ENCODE measurements at places on chromosomes 7 and 10.

DNA sequence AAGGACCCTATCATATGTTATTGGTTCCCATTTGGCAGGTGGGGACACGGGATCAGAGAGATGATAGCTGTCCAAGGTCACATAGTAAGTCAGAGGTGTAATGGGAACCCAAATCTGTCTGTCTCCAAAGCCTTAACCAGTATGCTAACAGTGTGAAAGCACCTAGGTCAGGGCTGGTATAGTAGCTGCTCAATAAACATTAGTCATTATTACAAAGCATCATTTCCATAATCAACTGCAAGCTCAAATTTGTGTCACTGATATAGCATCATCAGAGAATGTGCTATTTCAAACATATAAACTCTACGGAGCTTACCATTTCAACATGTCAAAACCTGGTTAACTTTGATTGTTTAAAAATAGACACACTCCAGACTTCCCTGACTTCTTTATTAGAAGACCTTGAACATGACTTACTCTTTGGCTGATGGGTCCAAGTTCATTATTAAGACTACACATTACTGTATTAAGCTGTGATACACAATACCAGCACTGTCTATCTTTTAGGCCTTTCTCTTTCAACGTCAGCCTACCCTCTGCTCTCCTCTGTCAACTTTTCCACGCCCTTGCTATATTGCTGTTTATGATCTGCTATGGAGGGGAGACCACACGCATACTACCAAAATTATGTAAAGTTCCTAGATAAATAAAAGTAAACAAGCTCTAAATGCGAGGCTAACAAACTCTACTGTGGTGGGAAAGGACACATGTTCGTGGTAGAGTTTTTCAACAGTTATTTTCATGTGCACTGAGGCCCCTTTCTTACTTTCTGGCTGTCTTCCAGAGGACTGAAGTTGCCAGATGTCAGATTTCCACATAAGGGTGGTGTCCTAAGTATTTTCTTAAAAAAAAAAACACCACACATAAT, 33.6 kb downstream of the DNMBP start:
- DNase-seq: no peak

- no peak for DNase-seq
Measured at GRCh38 chr7:4241304-4241612, 440.8 kb upstream of the FOXK1 start.

GRCh38 chr10:87068281-87068680, 26.4 kb downstream of the GLUD1 start:
- no peak for DNase-seq

- no peak for DNase-seq
Measured at GRCh38 chr7:157044147-157044687, 33.8 kb upstream of the MNX1 start.

- no peak for DNase-seq
Measured at GRCh38 chr7:102439963-102440795, 6.8 kb downstream of the ORAI2 start.

- no peak for DNase-seq
Measured at GRCh38 chr7:154532771-154533170, 470.2 kb downstream of the PAXIP1 start.

GRCh38 chr7:1741751-1742554, 71.9 kb downstream of the ELFN1 start:
- DNase-seq: no peak

DNA sequence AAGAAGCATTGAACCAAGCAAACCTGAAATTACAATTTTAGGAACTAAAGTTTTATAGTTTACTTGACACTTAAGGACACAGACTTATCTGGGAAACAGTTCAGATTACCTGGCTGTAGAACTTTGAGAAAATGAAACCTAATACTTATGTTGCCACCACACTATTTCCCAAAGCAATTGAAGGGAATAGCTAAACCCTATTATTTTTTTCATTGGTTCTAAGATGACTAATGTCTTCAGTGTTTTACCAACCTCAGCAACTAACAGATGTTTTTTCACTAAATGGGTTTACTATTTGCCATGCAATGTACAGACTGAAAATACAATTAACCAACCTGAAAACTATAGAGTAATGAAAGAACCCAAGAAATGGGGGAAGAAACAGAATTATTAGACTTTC, 689.6 kb downstream of the SORCS1 start:
- DNase-seq: no peak

DNA sequence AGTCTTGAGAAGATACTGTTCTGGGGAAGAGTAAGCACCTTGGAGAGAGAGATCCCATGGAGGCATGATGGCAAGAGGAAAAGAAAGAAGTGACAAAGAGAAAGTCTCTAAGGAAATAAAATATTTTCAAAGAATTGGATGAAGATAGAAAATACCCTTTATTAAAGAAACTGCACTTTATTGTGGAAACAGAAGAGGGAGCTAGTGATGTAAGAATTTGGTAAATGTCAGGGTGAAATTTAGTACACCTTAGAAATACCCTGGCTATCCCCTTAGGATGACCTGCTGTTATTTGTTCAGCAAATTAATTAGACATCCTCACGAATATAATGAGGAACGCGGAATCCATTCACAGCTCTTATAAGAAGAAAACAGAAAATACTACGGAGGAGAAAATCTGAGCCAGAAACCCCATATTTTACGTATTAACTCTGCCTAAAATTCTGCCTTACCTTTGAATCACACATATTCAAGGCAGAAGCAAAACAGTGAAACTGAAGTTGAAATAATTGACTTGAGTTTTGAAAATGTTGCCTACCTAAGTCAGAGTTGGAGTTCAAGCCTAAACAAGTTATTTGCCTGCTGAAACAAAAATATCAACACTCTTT, 90.7 kb downstream of the TFPI2 start:
- no peak for DNase-seq

DNA sequence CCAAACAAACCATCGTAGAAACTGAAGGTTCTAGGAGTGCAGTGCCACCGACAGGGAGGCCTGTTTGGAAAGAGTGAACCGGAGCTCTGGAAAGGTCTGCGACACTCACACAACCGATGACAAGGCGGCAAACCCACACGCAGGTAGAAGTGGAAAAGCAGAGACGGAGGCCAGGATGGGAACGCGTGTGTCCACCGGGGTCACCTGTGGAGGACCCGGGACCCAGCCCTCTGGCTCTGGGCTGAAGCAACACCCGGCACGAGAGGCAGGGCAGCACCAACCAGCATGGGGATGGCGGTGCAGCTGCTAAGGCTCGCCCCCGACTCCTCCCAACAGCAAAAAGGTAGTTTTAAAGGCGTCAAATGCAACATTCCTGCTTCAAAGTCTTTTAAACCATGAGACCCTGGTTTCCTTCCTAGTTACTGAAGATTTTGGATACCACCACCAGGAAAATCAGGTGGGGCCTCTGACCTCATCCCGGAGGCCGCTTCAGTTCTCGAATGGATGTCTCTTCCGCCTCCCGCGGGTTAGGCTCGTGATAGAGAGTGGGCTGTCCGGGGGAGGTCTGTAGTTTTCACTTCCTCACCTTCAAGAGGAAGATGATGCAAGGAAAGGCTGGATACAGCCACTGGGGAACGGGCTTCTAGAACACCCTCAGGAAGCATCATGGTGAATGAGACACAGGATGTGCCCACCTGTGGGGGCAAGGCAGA, 115.5 kb downstream of the SMURF1 start:
- DNase-seq: no peak

DNA sequence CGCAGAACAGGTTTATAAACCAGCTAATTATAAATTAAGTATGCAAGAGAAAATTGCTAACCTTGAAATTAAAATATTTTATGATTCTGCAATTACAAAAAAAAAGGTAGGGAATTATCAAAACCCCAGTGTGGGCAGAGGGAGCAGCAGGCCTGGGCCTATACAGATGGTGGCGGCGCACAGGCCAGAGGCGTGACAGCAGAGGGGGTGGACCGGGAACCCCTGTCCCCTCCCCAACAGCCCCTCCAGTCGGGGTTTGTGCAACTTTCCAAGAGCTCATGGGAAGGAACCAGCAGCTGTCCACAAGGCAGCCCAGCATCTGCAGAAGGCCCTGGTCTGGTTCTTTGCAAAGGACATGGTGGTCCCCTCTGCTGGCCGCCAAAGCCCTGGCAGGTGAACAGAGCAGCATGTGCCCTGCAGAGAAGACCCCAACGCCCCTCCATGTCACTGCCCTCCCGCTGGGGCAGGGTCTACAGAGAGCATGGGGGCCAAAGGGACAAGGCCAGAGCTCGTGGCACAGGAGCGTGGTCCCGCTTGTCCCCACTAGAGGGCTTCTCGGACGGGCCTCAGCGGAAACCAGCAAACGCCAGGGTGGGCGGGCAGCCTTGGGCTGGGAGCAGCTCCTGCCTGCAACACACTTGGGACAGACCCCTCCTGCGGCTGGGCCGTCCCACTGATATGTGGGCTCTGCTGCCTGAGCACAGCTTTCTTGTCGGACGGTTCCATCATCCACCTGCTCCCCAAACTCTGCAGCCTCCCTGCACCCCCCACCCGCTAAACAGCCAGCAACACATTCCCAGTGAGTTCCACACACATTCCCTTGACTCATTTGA, 75.1 kb downstream of the EBF3 start:
- peak; percentile 45 for DNase-seq

GRCh38 chr7:141359740-141360415, 191.3 kb upstream of the AGK start:
- DNase-seq: no peak

DNA sequence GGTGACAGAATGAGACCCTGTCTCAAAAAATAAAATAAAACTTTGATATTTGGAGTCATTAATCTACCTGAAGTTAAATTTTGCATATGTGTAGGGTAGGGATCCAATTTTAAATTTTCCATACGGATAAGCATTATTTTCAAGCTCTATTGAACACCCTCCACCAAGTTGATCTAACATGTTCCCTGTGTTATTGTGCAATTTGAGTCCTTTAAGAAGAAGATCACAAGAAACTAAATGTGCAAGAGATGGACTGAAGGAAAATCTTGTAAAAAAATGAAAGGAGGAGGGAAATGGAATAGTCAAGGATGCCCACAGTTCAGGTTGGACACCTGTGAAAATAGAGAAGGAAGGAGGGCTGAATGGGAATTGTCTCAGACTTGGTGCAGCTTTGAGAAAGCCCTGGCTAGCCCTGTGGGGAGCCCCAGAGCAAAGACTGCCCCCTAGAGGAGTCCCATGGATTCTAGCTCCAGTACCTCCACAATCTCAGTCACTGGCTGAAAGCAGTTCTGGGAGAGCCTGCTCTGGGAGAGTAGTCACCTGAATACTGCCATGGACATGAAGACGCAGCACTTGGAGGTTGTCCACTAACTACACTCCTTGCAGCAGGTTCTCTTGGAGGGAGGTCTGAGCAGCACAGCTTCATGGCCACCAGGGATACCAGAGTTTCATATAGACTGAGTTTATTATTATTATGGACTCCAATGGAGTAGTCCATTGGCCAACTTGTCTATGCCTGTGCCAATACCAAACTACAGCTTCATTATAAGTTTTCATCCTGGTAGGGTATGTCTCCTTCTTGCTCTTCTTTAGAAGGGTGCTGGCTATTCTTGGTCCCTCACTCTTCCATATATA, 5.7 kb upstream of the TIAL1 start:
- DNase-seq: no peak

DNA sequence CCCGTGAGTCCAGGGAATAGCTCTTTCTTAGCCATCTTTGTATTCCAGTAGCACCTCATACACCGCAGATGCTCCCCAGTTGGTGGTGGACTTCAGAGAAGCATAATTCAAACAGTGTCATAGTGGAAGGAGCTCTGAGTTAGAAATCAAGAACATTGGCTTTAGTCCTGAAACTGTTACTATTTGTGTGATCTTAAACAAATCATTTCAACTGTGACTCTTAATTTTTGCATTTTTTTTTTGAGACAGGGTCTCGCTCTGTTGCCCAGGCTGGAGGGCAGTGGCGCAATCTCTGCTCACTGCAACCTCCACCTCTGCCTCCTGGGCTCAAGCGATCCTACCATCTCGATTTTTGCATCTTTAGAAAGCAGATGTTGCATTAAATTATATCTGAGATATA, 1.8 kb downstream of the BPGM start:
- DNase-seq: no peak

- DNase-seq: no peak
Measured at GRCh38 chr7:75814407-75814947, 871 bp upstream of the CCL24 start.

DNA sequence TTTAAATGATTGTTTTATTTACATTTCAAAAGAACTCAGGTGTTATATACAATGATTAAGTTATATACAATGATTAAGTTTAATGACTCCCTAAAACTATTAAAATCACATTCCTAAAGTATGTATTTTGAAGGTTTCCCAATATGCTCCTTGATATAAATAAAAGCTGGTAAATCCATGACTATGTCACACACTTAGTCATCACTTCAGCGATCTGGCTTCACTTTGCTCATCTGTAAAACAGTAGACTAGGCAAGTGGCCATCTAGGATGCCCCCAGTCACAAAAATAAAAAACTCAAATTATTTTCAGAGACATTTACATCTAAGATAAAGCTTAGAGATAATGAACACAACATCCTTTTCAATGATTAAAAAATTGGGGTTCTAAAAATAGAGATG, 10.8 kb downstream of the ICA1 start:
- DNase-seq: no peak

DNA sequence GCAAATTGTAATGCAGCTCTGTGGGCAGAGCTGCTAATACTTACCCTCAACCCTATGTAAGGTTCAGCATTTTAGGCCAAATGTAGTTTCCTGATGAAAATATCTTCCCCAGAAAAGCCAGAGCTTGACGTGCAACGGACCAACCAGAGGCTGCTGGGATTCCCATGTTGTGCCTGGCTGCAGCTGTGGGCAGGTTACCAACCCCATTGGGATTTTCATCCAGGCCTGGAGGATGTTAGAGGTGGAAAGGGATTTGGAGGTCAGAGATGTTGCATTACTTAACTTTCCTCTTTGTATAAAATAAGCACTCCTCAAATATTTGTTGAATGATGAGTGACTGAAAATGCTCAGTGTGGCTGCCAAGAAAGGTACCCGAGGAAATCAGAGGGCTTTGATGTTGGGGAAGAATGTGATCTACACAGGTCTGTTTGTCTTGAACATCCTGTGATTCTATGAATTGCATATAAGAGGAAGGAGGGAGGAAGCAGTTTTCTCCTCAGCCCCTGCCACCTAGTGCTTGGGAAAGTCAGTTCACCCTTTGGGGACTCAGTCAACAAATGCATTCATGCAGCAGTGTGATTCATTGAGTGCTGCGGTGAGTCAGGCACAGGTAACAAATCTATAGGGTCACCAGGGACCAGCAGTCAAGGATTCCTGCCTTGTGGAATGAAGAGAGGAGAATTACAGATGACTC, 487.2 kb downstream of the RPS24 start:
- no peak for DNase-seq

- no peak for DNase-seq
Measured at GRCh38 chr10:43482319-43483078, 45.6 kb downstream of the ZNF487 start.

Measured in activated T-cell treated with anti-CD3 and anti-CD28 coated beads, Interleukin-2, amount 50 U/mL, for 1 hour (primary cell).